ENCODE measurements at places on chromosomes 6 and 20.

- no peak for DNase-seq
These were observed 20.5 kb downstream of the PERP start for GRCh38 chr6:138086573-138087196.

GRCh38 chr6:125910527-125910926 lies 46.0 kb upstream of the HINT3 start:
- peak; percentile 16 for DNase-seq

DNA sequence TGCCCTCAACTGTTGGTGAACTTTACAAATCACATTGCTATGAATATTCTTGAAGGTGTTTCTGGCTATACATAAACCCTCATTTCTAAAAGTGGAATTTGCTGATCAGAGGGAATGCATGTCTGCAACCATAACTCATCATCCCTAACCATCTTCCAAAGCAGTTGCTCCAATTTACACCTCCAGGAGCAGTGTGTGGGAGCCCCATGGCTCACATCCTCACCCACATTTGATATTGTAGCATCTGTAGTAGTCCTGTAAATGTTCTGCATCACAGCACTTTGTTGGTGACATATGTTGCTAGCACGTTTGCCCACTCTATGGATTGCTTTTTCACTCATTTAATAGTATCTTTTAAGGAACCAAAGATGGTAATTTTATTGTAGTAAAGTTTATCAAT lies 183.8 kb upstream of the SMLR1 start:
- no peak for DNase-seq

DNA sequence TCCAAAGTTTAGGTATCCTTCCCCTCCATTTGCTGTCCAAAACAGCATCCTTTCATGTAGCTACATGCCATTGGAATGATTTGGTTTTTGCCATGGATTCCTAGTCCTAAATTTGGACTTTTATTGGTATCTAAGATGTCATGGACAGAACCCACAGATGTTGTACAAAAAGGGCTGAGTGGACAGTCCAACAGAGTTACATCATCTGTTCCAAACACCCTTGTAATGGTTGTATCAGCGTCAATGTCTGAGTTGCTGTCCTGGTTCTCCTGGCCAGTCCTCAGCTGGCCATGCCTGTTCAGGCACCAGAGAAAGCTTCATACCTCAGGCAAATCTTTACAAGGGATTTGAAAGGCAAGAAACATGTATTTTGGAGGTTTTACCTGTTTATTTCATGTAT lies 191.3 kb downstream of the ESR1 start:
- DNase-seq = no peak

GRCh38 chr6:83431545-83432155 lies 799 bp upstream of the ME1 start:
- DNase-seq = no peak

GRCh38 chr6:69383627-69384026 lies 413.2 kb downstream of the LMBRD1 start:
- no peak for DNase-seq

GRCh38 chr6:7414811-7415210 lies 25.2 kb downstream of the RIOK1 start:
- peak; percentile 57 for DNase-seq

DNA sequence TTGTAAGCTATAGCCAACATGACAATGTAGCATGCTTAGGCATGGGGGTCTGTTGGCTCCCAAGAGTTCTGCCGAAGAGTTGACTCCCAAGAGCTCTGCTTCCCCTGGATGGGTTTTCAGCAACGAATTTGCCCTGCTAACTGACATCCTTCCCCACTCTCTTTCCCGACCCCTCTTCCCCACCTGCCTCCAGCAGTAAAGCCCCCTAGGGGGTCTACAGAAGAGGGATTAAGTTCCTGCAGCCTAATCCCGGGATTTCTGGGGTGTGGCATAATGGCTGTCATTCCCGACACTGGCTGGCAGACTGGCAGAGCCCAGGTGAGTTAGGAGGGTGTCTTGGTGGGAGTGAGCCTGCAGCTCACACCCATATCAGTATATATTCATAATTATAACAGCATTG lies 121.0 kb upstream of the ZNF184 start:
- no peak for DNase-seq

- DNase-seq = no peak
These were observed 114.8 kb upstream of the LAMA2 start for GRCh38 chr6:128768187-128768586.

- DNase-seq = no peak
These were observed 2.1 kb downstream of the FKBP1A start for GRCh38 chr20:1390581-1391403.

DNA sequence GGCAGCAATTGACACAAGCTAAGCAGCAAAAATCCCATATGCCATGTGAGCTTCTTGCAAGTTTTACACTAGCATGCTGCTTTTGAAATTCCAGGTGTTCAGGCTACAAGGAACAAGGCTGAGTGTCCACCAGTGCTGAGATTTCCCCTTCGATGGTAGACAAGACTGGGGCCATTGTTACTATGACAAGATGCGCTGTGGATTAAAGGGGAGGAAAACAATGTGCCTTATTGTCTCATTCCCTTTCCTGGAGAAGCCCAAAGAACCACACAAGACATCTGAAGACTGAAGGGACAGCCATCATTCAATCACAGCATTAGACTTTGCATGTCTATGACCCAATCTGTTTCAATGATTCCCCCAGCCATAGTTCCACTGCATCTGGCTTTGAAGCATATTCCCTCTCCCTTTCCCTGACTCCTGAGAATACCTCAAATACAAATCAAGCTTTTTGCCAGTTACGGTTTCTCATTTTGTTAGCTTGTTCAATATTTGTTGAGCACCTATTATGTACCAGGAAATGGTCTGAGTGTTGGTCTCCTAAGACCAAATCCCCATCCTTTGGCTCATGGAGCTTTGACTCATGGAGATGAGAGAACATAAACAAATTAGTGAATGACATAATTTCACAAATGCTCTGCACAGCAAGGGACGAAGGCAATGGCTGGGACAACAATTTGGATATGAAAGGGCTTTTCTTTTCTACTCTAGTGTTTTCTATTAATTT lies 23.4 kb upstream of the SCGN start:
- DNase-seq = no peak

DNA sequence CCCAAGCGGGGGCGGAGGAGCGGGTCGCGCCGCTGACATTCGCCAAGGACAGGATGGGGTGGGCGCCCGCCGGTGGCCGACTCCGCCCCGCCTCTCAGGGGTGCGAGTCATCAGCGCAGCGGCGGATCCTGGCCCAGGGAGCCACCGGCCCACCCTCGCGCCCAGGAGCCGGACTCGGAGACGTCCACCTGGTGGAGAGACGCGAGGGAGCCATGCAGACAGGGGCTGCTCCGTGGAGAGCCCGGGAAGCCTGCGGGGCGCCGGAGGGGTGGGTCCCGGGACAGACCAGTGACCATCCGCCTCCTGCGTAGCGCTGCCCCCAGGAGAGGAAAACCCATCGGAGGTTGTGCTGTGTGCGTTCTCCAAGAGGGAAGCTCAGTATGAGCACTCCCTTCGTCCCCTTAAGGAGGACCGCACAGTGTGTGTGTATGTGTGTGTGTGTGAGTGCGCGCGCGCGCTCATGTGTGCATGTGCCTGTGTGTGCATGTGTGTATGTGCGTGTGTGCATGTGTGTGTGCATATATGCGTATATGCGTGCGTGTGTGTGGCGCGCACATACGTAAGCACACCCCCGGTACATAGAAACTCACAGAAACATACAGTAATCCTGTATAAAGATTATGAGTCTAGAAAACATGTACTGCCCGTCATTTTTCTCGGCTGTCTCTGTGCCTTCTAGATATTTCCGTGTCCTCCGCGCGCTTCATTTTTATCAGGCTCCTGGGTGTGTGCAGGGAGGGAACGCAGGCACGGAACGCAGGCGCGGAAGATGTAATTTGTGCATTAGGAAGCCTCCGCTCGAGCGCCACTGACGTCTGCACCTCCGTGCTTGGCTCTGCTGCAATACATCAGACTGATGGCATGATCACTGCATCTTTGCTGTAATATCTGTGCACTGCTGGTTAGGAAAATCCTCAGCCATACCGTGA lies 158.9 kb downstream of the TBXT start:
- DNase-seq = no peak

GRCh38 chr20:6583134-6583738 lies 184.2 kb upstream of the BMP2 start:
- peak; percentile 68 for DNase-seq

GRCh38 chr20:15370370-15370769 lies 1033.0 kb upstream of the FLRT3 start:
- DNase-seq = no peak

DNA sequence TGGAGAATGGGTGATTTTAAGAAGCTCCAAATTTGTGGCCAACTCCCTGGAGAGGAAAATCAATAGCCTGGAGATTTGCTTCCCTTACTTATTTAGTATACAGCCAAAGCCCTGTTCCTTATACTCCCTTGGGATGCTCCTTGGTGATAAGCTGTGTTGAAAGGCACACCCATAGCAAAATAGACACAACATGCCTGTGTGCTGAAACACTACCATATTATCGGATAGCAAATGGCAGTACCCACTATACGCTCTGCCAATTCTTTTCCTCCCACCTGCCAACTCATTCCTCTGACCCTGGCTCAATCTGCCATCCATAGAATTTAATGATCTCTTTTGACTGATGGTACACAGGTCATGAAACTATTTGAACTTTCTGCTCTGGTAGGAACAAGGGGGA lies 98.2 kb downstream of the CLIC5 start:
- no peak for DNase-seq

- DNase-seq = no peak
These were observed 175.2 kb downstream of the ZDHHC14 start for GRCh38 chr6:157556144-157556645.

DNA sequence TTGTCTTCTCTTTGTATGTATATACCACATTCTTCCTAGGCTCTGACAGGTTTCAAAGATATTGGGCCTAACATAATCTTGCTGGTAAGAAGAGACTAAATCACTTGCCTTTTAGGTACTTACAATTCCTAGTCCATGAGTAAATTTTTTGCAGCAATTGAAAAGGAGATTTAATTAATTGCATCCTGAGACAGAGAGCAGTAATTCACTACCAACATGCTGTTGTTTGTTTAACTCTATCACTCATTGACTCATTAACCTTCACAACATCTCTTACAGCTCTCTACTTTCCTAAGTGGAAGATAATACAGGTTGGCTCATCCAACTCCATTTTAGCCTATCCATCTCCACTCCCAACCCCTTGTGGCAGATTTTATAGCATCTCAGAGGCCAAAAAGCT lies 280.4 kb downstream of the ALDH8A1 start:
- no peak for DNase-seq

GRCh38 chr20:25245461-25245860 lies 2.4 kb upstream of the PYGB start:
- no peak for DNase-seq

DNA sequence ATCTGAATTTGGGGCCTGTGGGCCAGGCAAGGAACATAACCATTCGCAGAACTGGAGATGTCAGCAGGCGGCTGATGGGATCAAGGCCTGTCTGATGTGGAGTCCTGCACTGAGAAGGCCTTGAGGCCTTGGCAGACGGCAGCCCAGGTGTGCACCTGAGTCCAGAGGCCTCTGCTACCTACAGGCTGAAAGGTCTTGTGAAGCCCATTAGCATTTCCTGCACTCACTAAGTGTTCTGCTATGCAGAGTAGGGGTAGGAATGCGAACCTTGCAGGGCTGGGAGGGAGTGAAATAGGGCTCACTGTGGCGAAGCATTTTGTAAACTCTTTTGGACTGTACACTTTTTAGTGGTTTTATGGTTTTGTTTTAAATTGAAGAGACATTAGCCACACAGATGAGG lies 48.3 kb upstream of the RNF24 start:
- DNase-seq = peak; percentile 31

- no peak for DNase-seq
These were observed 213.9 kb upstream of the PRDM1 start for GRCh38 chr6:105872249-105872648.

Data from AG08395 (cell line).